Panc1 (cell line): ENCODE measurements at places on chromosomes 5 and 9. TPM values are rescaled to one million over a fixed set of nuclear protein-coding genes. Genes with fewer than 3 reads are reported as not detected.

The ARL14EPL gene
- total RNA-seq = not detected

The FAM169A gene
- 23.1 TPM for total RNA-seq

The FAM219A gene
- 38.6 TPM for total RNA-seq

The SMIM32 gene
- 0.31 TPM for total RNA-seq

The LRRC19 gene
- total RNA-seq = not detected

GRCh38 chr5:39518516-39518915 is 93.7 kb upstream of the DAB2 start:
- DNase-seq = no peak

GRCh38 chr9:122788831-122789230 is at the start of gene OR5C1:
OR5C1 (plus strand) TSS chr9:122788933; CDS start chr9:122788933, 0 bp downstream.
- no peak for DNase-seq

GRCh38 chr5:108642170-108642906 is 105.4 kb upstream of the FER start:
- DNase-seq = peak; percentile 46

DNA sequence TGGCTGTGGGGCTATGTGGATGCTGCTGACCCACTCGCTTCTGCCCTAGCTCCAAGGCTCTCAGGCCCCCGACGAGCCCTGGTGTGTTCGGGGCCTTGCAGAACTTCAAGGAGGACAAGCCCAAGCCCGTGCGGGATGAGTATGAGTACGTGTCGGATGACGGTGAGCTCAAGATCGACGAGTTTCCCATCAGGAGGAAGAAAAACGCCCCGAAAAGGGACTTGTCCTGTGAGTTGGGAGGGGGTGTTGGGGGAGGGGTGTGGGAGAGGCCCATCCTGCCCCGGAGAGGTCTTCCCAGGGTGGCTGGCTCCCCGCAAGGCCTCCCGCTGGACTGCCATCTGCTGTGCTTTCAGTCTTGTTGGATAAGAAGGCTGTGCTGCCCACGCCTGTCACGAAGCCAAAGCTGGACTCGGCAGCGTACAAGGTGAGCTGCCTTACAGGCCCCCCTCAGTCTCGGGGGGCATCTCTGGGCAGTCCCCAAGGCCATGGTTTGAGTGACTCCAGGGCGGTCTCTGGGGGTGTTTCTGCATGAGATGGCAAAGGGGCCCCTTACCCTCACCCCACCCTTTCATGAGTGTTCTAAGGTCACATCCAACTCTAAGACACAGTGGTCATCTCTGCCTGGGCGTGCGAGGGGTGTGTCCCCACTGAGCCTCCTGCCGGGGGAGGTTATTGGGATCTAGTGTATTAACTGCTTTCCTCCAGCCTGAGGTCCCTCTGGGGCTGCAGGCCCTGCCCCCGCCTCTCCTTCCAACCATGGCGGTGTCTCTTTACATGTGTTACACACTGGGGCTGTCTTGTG is 89.5 kb downstream of the PHF2 start:
- DNase-seq = no peak

DNA sequence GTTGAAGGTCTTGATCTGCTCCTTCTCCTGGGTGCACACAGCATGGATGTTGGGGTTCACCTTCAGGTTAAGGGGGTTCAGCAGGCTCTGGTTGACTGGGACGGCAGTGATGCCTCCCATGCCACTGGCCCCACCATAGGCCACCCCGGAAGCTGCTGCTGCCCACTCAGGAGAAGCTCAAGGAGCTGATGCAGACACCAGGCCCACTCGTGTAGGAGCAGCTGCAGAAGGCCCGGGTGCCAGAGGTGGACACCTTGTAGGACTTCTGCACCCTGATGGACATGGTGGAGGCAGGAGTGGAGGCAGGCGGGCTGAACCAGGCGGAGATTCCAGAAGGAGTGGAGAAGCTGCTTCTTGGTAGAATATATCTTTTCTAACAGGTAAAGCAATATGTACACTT is 171.2 kb downstream of the PPP2R2B start:
- no peak for DNase-seq

DNA sequence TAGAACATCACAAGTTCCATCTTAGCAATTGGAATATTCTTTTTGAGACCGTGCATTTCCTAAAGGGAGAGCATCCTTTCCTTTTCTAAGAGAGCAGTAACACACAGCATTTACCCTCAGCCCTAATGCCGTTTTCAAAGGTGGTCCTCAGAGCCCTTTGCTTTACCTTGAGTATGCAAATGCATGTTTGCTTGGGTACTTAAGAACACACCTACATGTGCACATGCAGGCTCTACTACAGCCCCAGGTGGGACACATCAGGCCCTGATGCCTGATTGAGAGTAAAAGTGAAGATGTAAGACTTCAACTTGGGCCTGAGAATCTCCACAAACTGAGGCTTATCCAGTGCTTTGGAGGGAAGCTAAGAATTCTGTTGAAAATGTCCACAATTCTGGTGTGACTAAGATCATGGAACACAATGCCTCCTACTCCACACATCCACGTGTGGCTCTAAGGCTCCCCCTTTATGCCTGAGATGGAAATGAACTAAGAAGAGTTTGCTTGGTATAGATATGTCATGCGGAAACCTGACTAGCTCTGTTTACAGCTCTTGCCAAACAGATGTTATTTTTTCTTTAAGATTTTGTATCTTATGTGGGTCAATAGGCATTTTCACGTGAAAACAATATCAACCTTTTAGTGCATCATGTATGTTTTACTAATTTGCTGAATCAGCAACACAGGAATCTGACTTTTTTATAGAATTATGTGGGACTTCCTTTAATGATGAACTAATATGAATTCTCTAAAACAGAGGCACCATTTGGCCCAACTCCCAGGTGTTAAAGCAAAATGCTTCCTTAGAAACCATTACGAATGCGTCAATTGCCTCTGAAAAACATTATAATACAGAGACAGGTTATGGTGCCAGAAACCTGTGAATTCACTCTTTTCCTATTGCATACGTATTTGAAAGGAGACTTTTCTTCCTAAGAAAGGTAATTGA is 48.9 kb upstream of the SLC2A8 start:
- DNase-seq = peak; percentile 13

- no peak for DNase-seq
Measured at GRCh38 chr5:65970481-65971367, 44.3 kb downstream of the ERBIN start.

DNA sequence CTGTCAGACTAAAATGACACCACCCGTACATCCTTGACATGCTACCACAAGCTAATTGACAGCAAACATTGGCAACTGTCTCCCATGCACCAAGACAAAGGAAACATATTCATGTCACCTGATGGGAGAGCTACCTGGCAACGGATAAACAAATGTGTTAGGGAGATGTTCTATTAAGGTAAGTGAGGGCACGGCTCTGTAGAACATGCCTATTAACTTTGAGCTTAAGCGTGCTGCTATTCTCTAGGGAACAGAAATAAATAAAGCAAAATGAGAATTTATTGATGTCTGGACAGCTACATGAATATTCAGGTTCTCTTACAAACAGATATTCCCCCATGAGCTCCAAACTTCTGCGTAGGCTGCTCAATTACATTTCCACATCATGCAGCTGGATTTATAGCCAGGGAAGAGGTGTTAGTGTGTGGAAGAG is 361.4 kb upstream of the RFX3 start:
- DNase-seq = no peak

DNA sequence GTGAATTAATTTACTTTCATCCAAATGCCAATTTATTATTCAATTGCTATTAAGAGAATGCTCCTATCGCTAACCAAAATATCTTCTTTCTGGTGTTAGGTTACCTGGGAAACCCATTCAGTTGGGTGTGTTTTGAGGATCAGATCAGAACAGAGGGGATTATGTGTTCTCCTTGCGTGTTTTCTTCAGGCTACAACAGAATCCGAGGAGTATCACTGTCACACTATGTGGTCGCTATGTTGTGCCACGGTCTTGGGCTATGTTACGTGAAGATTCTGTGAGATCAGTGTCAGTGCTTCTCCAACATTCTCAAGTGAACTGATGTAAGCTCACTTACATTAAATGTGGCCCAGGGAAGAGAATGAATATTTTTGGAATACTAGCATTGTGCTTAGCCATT is 39.0 kb downstream of the ADCY2 start:
- no peak for DNase-seq

- no peak for DNase-seq
Measured at GRCh38 chr5:53712327-53712726, 151.9 kb downstream of the NDUFS4 start.
